ENCODE measurements at places on chromosomes 16 and 17. TPM values are rescaled to one million over a fixed set of nuclear protein-coding genes. Genes with fewer than 3 reads are reported as not detected.

The PTX4 gene
- not detected for total RNA-seq

The P2RX1 gene
- 27.2 TPM for total RNA-seq

The TSPOAP1 gene
- 9.6 TPM for total RNA-seq

DNA sequence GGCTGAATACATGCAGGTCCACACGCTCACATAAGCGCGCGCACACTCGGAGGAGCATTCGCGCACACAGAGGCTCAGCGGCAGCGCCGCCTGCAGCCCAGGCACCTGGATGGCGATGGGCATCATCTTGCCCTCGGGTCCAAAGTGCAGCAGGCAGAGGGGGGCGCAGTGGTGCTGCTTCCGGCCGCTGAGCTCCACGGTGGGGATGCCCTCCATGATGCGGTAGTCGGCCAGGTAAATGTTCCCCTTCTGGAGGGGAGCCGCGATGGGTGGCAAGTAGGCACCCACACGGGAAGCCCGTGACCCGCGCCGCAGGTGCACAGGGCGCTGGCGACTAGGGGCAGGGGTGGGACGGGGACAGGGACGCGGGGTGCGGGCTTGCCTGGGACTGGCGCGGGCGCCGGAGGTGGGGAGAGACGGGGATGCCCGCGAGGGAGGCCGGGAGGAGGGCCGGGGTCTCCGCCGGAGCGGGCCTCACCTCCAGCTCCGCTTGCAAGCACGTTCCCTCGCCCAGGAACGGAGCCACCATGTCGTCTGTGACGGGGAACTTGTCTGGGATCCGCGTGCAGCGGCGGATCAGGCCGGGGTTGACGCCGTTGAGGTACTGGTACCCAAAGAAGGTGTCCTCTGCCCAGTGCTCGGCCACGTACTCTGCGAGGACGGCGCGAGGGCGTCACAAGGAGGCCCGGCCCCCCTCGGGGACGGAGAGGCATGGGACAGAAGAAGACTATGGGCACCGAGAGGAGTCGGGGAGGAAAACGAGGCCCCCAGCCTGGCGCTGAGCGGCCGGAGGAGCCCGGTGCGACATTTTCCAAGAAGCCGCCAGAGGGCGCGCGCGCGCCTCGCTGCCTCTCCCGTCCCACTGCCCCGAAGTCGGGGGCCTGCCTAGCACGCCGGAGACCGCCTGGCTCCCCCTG lies 8.0 kb downstream of the ALOX12B start:
- H3K27ac ChIP-seq = peak overlapping the region; percentile 85
- no peaks in the 10 kb centered on the region for H3K36me3 ChIP-seq
- H3K27me3 ChIP-seq = peaks cover 6% of the 10 kb centered on the region

DNA sequence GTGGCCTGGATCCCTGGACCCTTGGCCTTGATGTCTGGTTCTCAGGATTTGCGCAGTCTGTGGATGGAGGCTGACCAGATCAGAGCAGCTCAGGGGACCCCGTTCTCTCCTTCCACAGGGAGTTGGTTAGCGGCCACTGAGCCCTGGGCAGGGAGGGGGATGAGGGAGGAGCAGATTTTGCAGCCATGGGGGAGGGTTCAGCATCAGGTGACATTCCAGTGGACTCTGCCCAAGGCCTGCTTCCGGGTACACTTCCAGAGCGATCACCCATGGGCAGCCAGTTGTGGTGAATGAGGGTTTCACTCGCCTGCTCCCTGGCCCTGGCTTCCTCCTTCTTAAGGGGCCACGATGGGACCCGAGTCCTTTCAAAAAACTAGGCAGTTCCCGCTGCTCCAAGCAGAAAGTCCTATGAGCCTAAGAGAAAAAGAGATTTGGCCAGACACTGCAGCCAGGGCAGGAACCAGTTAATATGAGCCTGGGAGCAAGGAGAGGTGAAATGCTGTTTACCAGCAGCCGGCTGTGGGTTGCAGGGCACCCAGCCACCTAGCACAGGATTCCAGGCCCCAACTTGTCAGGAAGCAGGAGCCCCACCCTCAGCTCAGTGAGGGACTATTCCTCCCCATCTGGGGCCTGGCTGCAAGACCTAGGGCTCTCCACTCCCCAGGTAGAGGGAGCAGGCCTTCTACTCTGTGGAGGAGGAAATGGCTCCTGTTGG lies 4.7 kb upstream of the GPRC5C start:
- no peak overlapping the region for H3K4me3 ChIP-seq
- H3K36me3 ChIP-seq = no peaks in the 10 kb centered on the region
- peak; percentile 86 for DNase-seq
- peaks cover 13% of the 10 kb centered on the region for H3K4me1 ChIP-seq

GRCh38 chr17:62684179-62684578 lies 56.7 kb downstream of the MRC2 start:
- DNase-seq = no peak
- H3K27me3 ChIP-seq = no peaks in the 10 kb centered on the region
- H3K4me1 ChIP-seq = no peaks in the 10 kb centered on the region

DNA sequence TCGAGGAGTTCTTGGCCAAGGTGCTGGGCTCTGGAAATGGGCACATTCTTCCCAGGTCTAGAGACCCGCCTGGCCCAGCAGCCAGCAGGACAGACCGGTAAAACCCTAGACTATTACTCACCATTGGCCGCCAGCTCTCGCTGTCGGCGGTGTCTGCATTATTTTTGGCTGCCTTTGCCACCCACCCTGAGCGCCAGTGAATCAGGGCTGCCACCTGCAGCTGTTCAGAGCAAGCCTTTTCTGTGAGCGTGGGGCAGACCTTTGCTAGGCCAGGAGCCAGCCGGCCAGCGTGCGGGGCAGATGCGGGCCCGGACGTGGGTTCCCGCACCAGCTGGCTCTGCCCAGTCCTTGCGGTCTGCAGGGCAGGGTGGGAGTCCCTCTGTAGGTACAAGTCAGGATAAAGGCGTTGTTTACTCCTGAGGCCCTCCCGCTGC lies 15.8 kb upstream of the CLEC18A start:
- DNase-seq = no peak
- H3K4me3 ChIP-seq = no peak overlapping the region
- H3K4me1 ChIP-seq = no peaks in the 10 kb centered on the region
- H3K27me3 ChIP-seq = no peaks in the 10 kb centered on the region

DNA sequence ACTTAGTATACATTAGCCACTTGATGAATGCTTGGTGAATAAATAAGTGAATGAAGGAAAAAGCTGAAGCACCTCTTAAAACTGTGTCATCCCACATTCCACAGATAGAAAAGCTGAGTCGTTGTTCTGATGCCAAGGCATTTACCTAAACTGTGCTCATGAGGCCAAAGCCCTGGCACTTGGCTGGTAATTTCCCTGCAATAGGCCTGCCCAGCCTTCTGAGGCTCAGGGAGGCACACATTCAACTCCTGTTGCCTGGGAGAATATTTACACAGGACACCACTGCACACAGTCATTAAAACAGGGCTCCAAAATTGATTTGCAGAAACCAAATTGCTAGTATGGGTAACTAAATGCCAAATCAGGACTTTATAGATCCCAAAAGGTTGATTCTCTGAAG lies 333.0 kb upstream of the C16orf82 start:
- no peaks in the 10 kb centered on the region for H3K4me1 ChIP-seq
- no peaks in the 10 kb centered on the region for H3K36me3 ChIP-seq
- no peak overlapping the region for H3K4me3 ChIP-seq
- no peak overlapping the region for H3K27ac ChIP-seq

- no peaks in the 10 kb centered on the region for H3K36me3 ChIP-seq
- no peaks in the 10 kb centered on the region for H3K27me3 ChIP-seq
- DNase-seq = no peak
- no peak overlapping the region for H3K4me3 ChIP-seq
- peaks cover 8% of the 10 kb centered on the region for H3K4me1 ChIP-seq
Measured at GRCh38 chr17:77233635-77234334, 93.0 kb downstream of the SEC14L1 start.
